Activated CD4-positive, alpha-beta T cell treated with anti-CD3 and anti-CD28 coated beads, Interleukin-2, amount 10 ng/mL, durations not matched to agents 7 days and 5 days (primary cell): ENCODE measurements at places on chromosomes 2 and 18.

GRCh38 chr18:6509832-6510231, 95.1 kb upstream of the L3MBTL4 start:
- H3K4me1 ChIP-seq, result no peaks in the 10 kb centered on the region
- no peaks in the 10 kb centered on the region for H3K36me3 ChIP-seq
- H3K27me3 ChIP-seq, result no peaks in the 10 kb centered on the region
- DNase-seq, result no peak

- DNase-seq, result no peak
- no peak overlapping the region for H3K27ac ChIP-seq
- H3K36me3 ChIP-seq, result no peaks in the 10 kb centered on the region
- H3K4me1 ChIP-seq, result peaks cover 1% of the 10 kb centered on the region
Observed at GRCh38 chr2:149021271-149021719, 17.2 kb upstream of the LYPD6B start.

DNA sequence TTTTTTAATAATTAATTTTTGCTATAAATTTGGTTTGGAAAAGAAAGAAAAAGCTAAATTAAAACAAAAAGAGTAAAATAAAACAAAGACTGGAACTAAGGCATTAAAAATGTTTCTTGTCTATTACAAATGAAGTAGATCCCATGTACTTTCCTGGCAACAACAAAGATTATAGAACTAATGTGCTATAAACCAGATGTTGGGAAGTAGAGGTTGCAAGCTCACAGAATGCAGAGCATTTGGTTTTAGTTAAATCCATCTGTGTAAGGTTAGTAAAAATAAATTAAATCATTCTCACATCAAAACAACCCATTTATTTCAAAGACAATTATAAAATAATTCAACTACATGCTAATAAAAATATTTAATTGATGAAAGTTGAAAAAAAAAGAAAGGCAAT, 157.2 kb upstream of the ZC3H15 start:
- H3K4me3 ChIP-seq, result no peak overlapping the region
- no peak for DNase-seq
- H3K4me1 ChIP-seq, result no peaks in the 10 kb centered on the region
- H3K27ac ChIP-seq, result no peak overlapping the region
- H3K36me3 ChIP-seq, result no peaks in the 10 kb centered on the region
- no peaks in the 10 kb centered on the region for H3K27me3 ChIP-seq

DNA sequence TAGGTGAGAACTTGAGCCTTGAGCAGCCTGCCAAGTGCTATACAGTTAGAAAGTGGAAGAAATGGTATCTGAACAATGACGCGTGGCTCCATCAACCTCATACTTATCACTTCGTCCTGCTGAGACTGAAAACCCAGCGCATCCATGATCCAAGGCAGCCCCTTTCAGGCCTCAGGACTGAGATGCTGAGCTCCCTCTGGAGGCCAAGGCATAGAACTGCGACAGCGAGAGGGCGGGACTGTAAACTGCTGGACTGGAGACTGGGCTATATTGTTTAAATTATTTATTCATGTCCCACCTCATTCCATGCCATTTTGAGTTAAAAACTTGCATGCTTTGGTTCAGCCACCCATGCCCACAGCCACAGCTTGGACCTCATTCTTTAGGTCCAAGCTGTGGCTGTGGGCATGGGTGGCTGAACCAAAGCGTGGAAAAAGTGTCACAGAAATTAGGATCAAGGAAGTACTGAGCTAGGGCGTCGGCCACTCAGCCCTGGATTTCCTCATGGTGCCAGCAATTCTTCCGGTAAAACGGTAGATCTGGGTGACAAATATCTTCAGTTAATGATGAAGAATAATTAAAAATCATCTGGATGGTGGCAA, 195.5 kb downstream of the L3MBTL4 start:
- no peak overlapping the region for H3K4me3 ChIP-seq
- no peaks in the 10 kb centered on the region for H3K36me3 ChIP-seq
- peaks cover 2% of the 10 kb centered on the region for H3K27me3 ChIP-seq
- H3K27ac ChIP-seq, result no peak overlapping the region
- H3K4me1 ChIP-seq, result no peaks in the 10 kb centered on the region
